Bronchial epithelial cell (primary cell): ENCODE measurements at places on chromosomes 6 and 20.

- DNase-seq = no peak
Measured at GRCh38 chr20:49187330-49187850, 744 bp downstream of the STAU1 start.

DNA sequence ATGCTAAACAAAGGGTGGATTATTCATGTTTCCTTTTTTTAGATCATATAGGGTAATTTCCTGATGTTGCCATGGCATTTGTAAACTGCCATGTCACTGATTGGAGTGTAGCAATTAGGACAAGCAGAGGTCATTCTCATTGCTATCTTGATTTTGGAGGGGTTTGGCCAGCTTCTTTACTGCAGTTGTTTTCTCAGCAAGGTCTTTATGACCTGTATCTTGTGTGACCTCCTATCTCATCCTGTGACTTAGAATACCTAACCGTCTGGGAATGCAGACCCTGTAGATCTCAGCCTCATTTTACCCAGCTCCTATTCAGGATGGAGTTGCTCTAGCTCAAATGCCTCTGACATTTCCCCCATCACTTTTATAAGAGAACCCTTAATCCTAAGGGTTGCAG lies 53.6 kb downstream of the CDS2 start:
- no peak for DNase-seq

DNA sequence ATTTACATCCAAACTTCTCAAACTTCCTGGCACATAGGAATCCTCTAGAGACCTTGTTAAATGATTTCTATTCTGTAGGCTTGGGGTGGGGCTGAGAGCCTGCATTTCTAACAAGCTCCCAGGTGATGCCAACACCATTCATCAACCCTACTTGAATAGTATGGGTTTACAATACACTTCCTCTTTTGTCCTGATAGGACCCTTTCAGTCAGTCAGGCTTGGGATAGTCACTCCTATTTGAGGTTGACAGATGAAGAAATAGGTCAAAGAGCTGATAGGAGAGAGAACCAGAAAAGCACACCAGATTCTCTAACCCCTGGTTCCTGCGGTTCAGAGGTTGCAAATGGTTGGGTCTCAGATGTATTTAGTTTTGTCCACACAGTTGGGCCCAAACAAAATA lies 273.4 kb downstream of the TSHZ2 start:
- DNase-seq = no peak

GRCh38 chr6:157273756-157274470 lies 49.4 kb downstream of the TMEM242 start:
- peak; percentile 22 for DNase-seq

- peak; percentile 13 for DNase-seq
Measured at GRCh38 chr6:63305277-63305676, 14.5 kb downstream of the LGSN start.

DNA sequence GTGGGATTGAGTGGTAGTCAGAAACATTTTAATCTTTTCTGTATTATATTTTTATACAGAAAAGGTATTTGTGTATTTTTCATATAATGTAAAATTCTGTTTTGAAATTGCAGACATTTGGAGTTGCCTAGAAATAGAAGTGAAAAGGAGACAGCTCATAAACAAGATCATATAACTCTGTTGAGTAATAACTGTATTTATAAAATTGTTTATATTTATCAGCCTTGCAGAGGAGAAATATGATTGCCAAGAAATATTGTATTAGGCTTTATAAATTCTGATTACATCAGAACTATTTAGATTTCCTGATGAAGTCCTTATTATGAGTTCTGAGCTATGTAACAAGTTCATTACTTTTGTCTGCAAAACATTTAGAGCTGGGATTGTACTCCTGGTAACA lies 55.3 kb downstream of the RIPOR2 start:
- no peak for DNase-seq

- no peak for DNase-seq
Measured at GRCh38 chr6:90885611-90886056, 298.8 kb upstream of the MAP3K7 start.

GRCh38 chr6:64786736-64787135 lies 920.3 kb downstream of the EYS start:
- no peak for DNase-seq

DNA sequence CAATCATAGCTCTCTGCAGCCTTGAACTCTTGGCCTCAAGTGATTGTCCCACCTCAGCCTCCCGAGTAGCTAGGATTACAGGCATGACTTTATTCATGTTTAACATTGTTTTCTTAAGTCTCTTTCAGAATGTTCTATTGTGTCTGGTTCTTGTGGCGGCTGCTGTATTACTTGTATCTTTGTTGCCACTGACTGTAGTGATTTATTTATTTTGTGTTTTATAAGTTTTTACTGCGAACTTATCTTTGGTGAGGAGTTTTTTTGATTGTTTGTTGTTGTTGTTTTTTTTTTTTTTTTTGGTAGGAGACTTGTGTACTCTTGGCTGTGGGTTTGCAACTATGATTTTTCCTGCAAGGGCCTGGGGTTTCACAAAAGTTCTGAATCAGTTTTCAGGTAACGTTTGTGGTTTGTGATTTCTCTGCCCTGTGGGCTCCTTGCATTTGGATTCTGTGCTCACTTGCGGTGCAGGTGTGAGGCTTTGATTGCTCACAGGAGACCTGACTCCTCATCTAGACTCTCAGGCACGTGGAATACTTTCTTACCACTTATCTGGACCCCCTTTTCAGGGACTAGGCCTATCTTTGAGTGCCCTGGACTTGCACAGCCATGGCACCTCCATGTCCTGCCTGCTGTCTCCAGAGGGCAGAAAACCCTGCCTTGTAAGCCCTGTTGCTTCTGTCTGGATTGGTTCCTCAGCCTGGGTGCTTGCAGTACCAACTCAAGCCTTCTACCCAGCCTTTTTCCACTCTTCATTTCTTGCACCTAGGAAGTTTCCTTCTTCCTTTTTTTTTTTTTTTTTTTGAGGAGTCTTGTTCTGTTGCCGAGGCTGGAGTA lies 25.2 kb downstream of the KIF25 start:
- no peak for DNase-seq

- peak; percentile 98 for DNase-seq
Measured at GRCh38 chr6:37242429-37243052, 15.0 kb upstream of the TBC1D22B start.

- DNase-seq = no peak
Measured at GRCh38 chr20:35947907-35948306, 6.4 kb downstream of the SCAND1 start.

- peak; percentile 84 for DNase-seq
Measured at GRCh38 chr20:23622839-23623343, 14.9 kb downstream of the CST3 start.

DNA sequence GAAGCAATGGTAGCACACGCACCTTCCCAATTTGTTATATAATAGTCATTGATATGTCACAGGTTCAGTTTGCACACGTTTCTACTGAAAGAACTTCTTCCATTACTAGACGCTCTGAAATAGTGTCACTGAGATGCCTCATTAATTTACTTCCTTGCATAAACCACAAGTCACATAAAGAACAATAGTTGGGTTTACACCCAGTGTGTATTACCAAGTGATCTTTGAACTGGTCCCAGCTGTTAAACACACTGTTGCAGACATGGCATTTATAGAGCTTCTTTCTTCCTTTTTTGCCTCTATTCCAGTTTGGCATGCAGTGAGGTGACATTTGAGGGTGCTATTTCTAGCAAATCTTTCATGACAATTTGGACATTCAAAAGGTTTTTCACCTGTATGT lies 245.3 kb downstream of the EPM2A start:
- DNase-seq = no peak

DNA sequence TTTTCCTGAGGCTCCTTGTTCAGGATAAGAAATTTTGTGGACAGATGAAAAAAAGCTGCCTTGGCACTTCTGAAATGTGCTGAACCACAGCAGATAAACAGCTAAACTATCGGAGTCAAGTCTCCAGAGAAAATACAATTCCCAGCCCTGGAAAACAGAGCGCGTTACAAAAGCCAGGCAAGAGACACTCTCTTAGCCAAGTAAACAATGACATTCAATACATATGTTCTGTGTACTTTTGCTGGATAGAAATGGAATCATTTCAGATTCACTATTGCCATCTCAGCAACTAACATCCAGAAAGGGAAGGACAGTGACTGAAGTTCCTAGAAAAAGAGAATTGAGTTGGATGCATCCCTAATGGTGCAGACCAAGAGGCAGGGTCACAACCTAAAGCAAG lies 196.8 kb upstream of the NRSN1 start:
- DNase-seq = no peak

- DNase-seq = no peak
Measured at GRCh38 chr6:125844989-125845388, 54.2 kb downstream of the NCOA7 start.
